ENCODE measurements at places on chromosomes 7 and 10.

DNA sequence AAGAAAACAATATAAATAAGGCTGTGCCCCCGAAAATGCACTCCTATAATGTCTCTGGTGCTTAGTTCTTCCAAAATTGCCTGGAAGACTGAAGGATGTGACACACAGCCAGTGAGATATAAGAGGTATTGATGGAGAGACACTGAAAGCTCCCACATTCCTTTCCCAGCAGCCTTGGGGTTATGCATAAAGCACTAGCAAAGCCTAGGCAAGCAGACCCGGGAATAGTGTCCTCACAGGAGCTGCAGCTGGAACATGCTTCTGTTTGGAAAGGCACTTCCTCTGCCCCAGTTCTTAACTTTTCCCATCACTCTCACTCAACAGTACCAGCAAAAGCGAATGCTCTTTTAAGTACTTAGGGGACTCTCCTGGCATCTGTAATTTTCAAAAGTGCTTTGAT, 178.0 kb downstream of the AMPH start:
- DNase-seq, result no peak

DNA sequence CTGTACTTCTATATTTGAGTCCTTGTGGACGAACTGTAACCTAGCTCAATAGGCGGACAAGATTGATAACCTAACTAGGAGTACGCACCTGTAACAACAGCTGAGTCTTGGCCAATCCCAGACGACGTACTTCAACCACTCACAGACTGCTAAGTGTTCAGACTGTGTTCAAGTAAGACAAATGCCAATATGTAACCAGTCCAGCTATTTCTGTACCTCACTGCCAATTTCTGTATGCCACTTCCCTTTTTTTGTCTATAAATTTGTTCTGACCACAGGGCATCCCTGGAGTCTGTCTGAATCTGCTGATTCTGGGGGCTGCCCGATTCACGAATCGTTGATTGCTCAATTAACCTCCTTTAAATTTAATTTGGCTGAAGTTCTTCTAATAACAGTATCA, 32.2 kb downstream of the HACD1 start:
- no peak for DNase-seq

DNA sequence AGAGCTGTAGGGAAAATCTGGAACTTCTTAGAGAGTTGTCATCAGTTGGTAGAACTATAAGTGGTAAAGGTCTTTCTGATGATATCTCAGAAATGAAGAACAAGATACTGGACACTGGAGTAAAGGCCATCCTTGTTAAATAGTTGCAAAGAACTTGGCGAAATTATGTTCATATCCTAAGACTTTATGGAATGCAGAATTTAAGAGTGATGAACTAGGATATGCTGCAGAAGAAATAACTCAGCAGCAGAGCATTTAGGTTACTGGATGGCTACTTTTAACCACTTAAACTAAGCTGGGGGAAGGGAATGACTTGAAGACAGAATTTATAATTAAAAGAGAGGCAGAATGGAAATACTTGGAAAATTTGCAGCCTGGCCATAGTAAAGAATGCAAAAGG, 23.7 kb downstream of the PTEN start:
- DNase-seq, result no peak

DNA sequence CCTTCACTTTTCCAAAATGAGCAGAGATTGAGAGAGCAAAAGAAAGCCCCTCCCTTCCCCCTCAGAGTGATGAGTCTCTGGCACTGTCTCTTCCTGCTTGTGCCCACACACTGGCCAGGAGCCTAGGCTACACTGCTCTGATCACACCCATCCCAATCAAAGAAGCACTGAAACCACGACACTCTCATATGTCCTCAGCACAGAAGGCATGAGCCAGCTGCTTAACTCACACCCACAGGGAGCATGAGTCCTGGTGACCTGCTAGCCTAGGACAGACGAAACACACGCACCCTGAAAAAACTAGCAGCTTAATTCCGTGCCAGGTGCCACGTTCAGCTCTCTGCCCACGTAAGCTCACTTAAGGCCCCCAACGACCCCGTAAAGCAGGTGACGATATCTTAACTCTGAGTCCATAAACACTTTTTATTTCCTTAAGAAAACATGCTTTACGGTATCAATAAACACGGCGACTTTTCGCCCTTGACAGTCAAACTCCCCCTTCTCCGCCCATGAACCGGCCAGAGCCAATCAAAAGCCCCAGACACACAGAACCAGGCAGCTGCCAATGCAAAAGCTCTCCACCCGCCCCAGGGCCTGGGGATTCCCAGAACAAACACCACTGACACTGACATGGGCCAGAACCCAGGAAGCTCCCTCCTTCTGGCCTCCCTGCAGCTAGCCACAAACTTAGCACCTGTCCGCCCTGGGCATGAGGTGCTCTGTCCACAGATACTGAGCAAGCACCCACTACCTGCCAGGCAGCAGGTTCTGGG, 69.0 kb downstream of the TNRC18 start:
- no peak for DNase-seq

- no peak for DNase-seq
Measured at GRCh38 chr10:7788639-7789286, 786 bp downstream of the ATP5F1C start.

- DNase-seq, result no peak
Measured at GRCh38 chr7:44060948-44061644, 4.3 kb downstream of the PGAM2 start.

- no peak for DNase-seq
Measured at GRCh38 chr7:55325371-55325792, 39.8 kb upstream of the LANCL2 start.

Measured in activated naive CD4-positive, alpha-beta T cell treated with anti-CD3 and anti-CD28 coated beads, Interleukin-2, amount 10 ng/mL, durations not matched to agents 7 days and 5 days (primary cell).